ENCODE measurements at places on chromosomes 3 and 15.

DNA sequence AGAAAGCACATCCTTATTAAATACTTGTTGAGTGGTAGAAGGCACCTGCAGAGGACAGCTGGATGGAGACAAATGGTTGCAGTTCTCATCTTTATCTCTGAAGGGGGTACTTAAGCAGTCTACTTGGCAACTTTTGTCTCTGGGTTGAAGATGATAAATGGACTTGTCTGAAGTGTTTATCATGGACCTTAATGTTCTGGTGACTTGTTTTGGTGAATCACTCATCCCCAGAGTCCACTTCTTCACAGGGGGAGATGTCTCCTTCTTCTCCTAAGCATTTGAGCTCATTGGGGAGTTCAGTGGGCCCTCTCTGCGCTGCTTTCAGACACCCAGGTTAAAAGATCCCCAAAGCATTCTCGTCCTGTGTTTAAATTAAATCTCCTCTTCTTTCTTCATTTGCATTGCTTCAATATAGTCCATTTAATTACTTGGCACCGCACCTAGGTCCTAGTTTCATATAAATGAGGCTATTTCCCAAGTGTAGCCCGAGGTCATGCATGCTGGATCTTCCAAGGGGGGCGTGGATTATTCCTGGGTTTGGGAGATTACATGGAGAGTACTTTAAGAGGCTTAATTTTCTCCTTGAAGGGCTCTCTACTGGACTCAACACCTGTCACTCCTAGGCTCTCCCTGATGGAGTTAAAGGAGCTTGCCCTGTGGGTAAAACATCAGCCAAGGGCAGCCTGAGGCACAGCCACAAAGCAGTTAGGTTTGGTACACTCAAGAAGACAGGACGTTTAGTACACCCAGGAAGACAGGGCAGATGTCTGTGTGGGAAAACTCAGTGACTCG, 239.3 kb upstream of the C2CD4B start:
- no peak for DNase-seq

DNA sequence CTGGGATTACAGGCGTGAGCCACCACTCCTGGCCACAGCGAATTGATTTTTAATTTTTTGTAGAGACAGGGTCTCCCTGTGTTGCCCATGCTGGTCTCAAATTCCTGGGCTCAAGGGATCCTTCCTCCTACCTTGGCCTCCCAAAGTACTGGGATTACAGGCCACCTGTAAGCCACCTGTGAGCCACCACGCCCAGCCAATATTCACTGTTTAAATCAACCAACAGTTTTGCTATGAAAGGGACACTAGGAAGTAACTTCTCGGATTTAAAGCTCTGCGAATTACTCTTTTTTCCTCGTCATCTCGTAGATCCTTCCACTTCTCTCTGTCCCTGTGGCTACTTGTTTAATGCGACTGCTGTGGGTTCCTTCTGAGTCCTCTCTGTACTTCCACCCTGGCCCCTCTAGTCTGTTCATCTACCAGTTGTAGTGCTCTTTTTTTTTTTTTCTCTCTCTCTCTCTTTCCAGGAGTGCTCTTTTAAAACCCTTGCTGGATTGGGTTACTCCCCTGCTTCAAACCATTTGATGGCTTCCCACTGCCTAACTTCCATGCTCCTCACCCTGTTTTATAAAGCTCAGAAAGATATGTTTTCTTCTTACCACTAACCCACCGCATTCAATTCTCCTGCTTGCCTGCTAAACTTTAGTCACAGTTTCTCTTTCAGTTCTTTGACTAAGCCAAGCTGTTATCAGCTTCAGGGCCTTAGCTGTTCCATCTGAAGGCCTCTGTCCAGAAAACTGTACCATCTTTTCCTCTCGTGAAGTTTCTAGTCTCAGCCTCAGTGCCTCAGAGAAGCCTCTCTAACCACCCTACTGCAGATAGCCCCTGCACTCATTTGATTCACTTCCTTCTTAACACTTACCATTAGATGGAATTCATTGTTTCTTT, 12.4 kb downstream of the RTF1 start:
- DNase-seq, result peak; percentile 38

DNA sequence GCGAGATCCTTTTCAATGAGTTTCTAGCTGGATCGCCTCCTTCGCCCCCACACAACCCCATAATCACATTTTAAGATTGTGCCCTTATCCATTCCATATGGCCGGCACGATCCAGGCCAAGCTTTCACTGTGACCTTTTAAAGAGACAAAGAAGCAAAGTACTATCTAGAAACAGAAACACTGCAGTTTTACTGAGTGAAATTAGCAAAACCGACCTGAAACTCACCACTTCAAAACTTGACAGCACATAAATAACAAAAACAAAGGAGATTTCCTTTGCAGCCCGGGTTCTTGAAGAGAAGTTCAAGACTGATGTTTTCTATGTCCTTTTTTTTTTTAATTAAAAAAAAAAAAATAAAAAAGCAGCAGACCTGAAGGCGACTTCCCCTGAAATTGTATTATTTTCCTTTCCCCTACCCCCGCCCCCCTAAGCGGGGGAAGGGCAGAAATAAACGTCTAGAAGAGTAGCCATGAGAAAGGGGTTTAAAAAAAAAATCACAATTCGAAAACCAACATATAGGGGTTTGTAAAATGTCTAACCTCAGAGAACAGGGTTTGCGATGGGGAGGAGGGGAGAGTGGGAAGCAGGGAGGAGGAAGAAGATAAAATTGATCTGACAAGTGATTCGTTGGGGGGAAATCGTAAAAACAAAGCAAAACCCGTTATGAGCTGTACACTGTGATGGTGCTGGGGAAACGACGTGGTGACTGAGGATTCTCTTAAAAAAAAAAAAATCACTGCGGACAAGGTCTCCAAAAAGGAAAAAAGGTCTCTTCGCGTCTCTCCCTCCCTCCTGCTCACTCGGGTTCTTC, 1.5 kb downstream of the SATB1 start:
- DNase-seq, result peak; percentile 64

GRCh38 chr3:112472691-112473090, 26.6 kb downstream of the BTLA start:
- DNase-seq, result no peak

- peak; percentile 73 for DNase-seq
Observed at GRCh38 chr15:69666441-69666882, 213.8 kb downstream of the RPLP1 start.

DNA sequence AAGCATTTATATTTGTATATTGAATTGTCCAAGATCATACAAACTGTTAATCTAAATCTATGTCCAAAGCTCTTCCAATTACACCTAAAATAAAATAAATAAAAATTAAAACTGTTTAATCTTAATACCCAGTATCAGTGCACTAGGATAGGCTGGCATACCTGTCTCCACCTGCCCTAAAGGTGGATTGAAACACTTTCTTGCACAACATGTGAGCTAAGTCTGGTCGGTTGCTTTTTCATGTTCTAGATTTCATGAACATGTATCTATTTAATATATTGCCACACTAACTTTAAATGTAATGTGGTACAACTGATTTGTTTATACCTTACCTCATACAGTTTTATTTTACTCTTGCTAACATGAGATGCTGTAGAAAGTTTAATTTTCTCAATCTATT, 193.0 kb downstream of the VGLL3 start:
- DNase-seq, result no peak

DNA sequence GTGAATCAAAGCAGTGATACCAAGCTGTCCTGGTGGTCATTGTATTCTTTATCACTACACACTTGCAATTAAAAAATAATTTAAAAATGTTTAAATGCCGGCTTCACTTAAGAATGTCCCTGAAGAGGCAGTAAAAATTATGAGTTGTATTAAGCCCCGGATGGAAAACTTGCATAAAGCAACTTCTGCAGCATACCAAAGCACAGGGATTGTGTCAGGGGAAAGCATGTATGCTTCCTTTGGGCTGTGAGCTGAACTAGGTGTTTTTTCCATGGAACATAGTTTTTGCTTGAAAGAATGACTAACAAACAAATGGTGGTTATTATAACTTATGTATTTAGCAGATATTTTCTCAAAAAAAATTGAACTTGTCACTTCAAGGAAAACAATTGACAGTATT, 143.1 kb downstream of the ARNT2 start:
- DNase-seq, result peak; percentile 58

- no peak for DNase-seq
Observed at GRCh38 chr3:132786890-132787289, 64.7 kb upstream of the NPHP3 start.

- peak; percentile 75 for DNase-seq
Observed at GRCh38 chr3:131217296-131217741, 164.3 kb upstream of the NUDT16 start.

DNA sequence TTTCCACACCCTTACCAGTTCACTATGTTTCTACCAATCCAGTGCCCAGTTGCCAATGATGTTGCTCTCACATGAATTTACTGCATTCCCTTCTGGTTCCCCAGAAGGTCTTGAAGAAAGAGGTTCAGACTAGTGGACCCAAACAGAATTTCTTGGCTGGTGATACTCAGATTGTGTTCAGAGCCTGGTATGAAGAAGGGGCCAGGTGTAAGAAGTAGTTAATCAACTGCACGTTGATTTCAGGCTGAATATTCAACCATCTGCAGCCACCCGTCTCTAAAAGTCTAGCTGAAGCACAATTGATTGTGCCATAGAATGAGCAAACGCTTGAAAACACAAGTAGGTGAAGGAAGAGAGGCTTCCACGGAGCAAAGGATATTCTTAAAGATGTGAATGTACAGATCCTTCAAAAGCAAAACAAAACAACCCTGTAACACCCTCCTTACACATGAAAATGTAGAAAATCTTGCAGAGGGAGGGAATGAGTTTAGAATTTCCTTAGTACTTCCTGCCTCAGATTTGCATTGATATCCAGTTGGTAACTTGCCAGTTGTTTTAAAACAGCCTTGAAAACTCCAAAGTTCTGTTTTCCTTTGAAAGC, 4.7 kb downstream of the RBMS3 start:
- peak; percentile 74 for DNase-seq

GRCh38 chr15:98860281-98861041, 147.1 kb downstream of the PGPEP1L start:
- peak; percentile 34 for DNase-seq

- DNase-seq, result no peak
Observed at GRCh38 chr3:108011616-108012015, 79.2 kb downstream of the CD47 start.

DNA sequence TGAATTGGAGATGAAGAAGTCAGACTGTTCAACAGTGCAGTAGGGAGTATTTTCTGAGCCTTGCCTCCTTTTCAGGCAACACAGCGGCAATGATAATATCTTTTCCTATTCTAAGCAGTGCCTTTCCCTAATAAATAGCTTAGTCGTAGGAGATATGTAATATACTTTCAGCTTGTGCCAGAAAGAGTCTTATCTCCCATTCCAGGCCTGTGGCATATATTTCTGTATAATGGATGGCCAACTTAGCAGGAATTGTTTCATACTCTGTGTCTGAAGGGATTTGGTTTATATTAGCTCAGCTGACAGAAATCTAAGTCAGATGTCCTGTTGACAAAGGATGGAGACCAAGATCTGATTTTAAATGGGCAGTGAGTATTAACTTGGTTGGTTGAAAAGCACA, 397.1 kb downstream of the CACNA2D3 start:
- DNase-seq, result no peak

- no peak for DNase-seq
Observed at GRCh38 chr3:159513444-159513843, 475.2 kb upstream of the IL12A start.

DNA sequence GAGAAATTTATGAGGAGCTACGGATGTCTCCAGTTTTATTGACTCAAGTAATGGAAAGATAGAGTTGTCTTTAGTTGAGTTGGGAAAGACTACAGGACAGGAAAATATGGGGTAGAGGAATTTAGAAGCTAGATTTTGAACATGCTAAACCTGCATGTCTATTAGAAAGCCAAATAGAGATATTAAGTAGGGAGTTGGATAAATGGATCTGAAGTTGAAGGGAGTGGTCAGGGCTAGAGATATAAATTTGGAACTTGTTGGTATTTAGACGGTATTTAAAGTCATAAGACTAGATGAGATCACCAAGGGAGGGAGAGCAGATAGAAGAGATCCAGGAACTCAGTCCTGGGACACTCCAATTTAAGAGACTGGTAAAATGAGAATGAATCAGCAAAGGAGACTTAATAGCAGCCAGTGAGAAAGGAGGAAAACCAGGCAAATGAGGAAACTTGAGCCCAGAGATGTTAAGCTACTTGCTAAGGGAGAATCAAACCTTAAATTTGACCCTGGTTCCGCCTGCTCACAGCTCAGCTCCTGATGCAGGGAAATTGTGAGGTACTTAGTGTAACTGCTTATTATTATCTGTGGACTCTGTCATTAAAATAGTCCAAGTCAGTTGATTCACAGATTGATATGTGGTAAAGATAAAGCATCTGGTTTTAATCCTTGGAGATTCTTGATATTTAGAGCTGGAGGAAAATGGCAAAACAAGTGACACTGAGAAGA, 35.8 kb downstream of the ABI3BP start:
- DNase-seq, result peak; percentile 39

DNA sequence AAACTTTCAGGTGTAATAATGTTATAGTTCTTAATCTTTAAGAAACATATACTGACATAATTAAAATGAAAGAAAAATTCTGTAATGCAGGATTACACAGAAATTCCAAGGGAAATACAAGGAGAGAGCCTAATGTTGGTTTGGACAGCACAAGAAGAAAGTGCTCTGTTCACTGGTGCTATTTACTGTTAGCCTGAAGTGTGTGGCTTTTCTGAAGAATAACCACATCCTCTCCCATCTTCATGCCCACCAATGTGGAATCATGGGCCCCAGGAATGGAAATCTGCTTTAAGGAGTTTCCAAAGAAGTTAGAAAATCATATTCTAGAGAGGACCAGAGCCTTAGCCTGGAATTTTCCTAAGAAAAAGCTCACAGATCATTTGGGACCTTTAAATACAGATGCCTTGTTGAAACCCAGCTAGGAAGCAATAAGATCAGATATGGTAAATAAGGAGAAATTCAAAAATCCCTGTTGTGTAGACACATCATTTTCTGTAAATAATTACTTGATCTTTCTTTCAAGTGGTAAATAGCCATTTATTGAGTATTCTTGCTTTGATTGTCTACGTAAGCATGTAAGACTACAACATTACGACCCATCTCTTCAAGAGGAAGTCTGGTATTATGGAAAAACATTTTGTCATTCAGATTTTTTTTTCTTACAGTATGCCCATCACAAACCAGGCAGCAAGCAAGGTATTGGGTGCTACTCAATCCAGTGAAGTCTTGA, 10.3 kb upstream of the USP50 start:
- no peak for DNase-seq

GRCh38 chr3:101026244-101026643, 33.0 kb upstream of the ABI3BP start:
- no peak for DNase-seq

GRCh38 chr15:88266170-88266569, 9.6 kb upstream of the NTRK3 start:
- DNase-seq, result no peak

- peak; percentile 47 for DNase-seq
Observed at GRCh38 chr15:73624530-73624929, 8.7 kb downstream of the NPTN start.
